ENCODE measurements at places on chromosomes 11 and 22.

GRCh38 chr11:72541257-72541974 lies 107.1 kb upstream of the CLPB start:
- no peak for DNase-seq

- no peak for DNase-seq
These were observed 49.0 kb upstream of the CYP2D6 start for GRCh38 chr22:42179616-42180015.

DNA sequence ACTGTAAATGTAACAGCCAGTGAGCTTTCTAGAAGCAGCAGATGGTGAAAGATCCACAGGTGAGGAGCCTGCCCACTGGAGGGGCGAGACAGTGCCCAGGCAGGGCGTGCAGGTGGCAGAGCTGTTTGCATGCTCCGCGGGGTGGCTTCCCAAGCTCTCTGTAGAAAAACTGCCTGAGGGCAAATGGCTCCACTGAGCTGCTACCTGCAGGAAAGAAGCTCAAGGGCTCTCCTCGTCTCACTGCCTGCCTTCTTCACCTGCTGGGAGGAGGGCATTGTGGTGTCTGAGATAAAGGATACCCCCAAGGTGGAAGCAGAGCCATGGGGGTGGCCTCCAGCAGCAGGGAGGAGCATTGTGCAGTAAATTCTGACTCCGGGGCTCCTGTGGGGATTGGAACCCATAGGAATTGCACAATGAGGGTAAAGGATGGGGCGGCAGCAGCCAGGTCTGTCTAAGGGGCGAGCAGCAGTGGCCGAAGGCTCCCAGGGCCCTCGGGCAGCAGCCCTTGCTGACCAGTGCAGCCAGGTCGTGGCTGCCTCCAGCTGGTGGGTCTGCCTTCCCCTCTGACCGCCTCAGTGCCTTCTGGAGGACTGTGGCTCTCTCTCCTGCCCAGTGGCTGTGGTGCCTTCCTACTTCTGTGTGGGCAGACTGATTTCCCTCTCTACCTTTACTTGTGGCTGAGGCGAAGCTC lies 28.0 kb upstream of the CABP7 start:
- peak; percentile 93 for DNase-seq

GRCh38 chr22:21634844-21635243 lies 2.3 kb downstream of the CCDC116 start:
- DNase-seq = no peak

- DNase-seq = no peak
These were observed 31.7 kb upstream of the PICK1 start for GRCh38 chr22:38025514-38025913.

DNA sequence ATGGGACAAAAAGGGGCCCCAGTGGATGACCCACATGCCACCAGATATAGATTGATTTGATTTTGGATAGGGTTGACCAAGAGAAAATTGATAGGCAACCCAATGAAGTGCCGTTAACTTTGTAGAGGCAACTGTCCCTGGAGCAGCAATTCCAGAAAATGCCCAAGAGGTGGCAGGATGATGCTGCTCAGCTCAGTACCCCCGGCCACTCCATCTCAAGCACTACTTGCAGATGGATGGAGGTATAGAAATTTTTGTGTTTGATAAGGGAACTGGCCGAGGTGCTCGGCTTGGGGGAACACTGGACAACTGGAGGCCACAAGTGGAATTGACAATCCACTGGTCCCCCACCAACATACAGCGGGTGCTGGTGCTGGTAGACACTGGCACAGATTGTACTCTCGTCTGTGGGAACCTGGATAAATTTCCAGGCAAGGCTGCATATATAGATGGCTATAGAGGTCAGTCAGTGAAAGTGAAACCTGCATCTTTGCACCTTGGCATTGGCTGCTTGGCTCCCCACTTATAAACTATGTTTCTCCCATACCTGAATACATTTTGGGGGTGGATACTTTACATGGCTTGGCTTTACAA lies 86.3 kb downstream of the CCDC83 start:
- peak; percentile 31 for DNase-seq

GRCh38 chr11:112113539-112114457 lies 27.1 kb downstream of the SDHD start:
- peak; percentile 72 for DNase-seq

DNA sequence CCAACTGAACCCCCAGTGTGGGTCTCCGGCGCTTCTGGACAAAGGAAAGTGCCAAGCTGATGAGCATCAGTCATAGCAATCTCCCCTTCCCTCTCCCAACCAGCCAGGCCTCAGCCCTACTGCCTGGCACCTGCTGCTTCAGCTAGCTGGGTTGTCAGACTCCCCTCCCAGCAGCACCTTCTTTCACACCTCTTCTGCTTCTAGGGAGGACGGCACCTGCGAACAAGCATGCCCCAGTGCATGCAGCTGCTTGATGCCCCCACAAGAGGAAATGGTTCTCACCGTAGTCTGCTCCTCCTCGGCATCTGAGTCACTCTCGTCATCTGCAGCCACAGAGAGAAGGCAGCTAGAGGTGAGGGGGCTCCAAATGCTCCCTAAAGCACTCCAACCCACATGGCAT lies 25.4 kb downstream of the THOC5 start:
- no peak for DNase-seq

DNA sequence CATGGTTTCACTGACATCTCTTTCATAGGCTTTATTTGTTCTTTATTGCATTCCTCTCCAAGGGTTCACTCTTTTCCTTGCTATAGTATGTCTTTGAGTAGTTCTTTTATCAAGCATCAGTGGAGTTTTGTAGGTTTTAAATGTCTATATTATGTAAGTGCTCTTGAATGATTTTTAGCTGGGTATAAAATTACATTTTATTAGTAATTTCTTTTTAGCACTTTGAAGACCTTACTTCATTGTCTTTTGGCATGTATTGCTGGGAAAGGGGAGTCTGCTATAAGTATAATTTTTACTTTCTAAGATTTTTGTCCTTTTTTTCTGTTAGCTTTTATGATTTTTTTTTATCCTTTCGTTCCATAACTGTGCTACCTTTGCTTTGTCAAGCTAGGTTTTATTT lies 25.5 kb upstream of the CAT start:
- no peak for DNase-seq

DNA sequence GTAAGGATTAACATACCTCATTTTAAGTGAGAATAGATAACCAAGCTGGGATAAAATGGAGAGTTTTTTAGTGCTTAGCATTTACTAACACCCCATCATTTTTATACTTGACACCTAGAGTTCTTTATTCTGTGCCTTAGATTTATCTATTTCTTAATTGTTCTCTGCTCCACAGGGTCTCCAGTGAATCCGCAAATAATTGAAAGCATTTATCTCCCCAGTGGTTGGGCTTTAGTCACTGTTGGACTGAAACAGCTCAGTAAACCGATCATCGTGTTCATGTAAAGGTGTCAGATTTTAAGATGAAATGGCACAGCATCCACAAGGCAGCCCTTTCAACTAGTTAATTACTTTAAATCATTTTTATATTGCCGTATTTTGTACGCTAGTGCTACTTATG lies 17.8 kb upstream of the GRIA4 start:
- peak; percentile 80 for DNase-seq

- no peak for DNase-seq
These were observed 8.9 kb downstream of the TUB start for GRCh38 chr11:8089791-8090510.

- no peak for DNase-seq
These were observed 34.0 kb downstream of the CWC15 start for GRCh38 chr11:94939346-94939745.

DNA sequence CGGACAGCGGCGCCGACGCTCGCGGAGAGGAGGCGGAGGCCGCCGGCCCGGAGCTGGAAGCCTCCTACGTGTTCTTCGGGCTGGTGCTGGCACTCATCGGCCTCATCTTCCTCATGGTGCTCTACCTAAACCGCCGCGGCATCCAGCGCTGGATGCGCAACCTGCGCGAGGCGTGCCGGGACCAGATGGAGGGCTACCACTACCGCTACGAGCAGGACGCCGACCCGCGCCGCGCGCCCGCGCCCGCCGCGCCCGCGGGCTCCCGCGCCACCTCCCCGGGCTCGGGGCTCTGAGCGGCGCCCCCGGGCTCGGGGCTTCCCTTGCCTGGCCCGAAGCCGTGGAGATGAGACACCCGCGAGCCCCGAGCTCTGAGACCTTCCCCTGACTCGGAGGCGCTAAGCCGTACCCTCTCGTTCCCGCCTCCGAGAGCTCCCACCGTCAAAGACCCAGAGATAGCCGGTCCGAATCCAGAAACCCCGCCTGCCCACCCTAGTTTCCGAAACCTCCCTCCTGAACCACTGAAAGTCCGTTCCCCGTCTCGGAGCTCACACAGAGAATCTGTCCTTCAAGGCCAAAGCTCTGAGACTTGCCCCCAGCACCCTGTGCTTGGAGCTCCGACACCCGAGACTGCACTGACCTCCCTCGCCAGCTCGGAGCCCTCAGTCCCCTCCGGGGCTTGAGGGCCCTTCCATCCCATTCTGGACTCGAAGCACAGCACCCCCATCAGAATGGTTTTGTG lies 1.5 kb downstream of the TPBGL start:
- no peak for DNase-seq

DNA sequence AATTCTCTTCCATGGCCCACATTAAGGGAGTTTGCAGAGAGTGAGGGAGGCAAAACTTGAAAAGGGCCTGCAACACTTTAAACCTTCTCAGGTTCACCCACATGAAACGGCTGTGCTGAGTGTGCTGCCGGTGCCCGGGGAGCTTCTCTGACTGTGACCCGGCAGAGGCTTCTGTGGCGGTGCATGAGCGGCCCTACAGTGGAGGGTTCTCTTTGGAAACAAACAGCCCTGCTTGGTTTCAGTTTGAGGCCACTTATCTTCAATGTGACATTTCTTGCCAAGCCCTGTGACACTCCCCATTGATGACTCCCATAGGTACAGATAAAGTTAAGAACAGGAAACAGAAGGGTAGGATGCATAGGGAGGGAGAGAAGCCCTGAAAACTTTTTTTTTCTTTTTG lies 31.8 kb downstream of the FAM118A start:
- DNase-seq = no peak

DNA sequence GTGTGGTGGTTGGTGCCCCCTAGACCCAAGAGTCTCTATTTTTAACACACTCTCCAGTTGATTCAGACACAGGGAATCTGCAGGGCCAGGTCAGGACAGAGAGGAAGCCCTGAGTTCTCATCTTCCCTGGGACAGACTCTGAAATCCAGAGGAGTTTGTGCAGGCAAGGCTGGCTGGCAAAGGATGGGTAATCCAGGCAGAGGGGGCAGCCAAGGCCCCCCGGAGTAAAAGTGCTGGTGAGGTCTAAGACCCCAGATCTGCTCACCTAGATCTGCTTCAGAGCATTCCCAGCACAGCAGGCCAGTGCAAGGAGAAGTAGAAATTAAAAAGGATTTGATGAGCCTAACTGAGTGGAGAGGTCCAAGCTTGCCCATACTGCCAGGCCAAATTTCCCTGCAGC lies 40.6 kb upstream of the MN1 start:
- DNase-seq = no peak

GRCh38 chr22:37753746-37754145 lies 54.0 kb upstream of the GCAT start:
- no peak for DNase-seq

- DNase-seq = no peak
These were observed 14.9 kb downstream of the FZD4 start for GRCh38 chr11:86940122-86940777.

DNA sequence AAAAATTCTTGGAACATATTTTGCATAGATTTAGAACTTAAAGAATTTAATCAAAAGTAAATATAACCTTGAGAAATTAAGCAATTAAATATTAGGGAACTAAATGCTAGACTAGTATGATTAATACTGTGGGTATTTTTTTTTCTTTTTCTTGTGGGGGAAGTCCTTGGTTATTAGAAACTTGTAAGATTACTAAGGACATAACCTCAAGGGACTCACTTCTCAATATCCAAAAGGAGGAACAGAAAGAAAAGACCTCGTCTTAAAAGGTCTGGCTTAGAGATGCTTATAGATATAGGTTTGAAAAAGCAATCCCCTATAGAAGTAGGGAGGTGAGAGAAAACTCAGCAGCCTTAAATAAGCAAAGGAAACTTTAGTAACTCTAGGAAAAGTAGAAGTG lies 368.5 kb downstream of the INSC start:
- DNase-seq = no peak

DNA sequence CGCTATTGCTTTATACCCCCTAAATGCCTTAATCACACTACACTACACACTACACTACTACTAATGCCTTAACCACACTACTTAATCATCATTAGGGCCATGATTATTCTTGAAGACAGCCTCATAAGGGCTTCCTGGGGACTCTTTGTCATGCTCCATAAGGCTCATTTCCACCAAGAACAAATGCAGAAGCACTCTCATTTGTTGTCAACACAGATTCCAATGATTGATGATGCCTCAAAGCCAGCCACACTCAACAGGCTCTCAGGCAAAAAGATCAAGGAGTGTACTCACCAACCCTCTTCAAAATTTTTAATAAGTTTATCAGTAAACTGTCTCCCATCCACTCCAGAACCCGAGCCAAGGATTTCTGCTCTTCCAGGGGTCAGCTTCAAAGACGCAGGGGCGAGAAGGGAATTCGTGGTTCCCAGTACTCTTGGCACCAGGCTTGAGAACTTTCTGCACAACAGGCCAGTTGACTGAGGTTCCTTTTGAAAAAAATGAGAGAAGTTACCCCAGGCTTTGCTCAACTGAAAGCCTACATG lies 204.7 kb upstream of the GUCY1A2 start:
- no peak for DNase-seq

DNA sequence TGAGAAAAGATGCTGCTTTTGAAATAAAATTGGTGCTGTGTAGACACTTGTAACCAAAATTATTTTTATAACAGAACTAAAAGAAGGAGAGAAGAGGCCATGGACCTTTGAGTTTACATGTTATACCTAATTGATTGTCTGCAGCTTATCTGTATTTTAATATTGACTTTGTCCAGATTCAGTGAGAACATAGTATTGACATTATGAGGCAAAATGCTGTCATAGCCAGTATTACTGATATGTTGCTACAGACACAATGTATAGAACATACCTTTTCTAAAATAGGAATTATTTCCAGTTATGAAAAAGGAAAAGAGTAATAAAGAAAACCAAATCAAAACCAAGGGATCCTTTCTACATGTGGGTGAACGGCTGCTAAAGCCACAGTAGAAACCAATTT lies 11.5 kb upstream of the TECTA start:
- DNase-seq = no peak

DNA sequence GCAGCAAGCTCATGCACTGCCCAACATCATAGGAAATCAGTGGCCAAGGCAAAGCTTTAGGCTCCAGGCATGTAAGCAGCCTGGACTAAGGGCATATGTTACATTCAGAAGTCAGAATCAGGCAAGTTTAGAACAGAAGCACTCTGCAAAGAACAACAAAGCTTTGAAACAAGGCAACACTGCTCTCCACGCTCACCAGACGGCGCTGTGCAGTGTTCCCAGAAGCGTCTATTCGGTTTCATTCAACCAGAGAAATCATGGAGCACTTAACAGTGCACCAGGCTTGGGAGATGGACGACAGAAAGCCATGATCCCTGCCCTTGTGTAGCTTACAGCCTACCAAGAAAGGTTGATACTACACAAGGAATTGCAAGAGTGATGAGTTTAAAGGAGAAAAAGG lies 555.8 kb downstream of the BUD13 start:
- peak; percentile 56 for DNase-seq

- no peak for DNase-seq
These were observed 54.7 kb downstream of the MYEOV start for GRCh38 chr11:69348414-69349235.

GRCh38 chr11:63443714-63444113 lies 47.3 kb downstream of the PLAAT5 start:
- DNase-seq = no peak

- no peak for DNase-seq
These were observed 326.9 kb downstream of the TBC1D22A start for GRCh38 chr22:47089374-47089773.

- DNase-seq = no peak
These were observed 28.1 kb downstream of the RRAS2 start for GRCh38 chr11:14330881-14331280.
